ENCODE measurements at places on chromosomes 4 and X.

DNA sequence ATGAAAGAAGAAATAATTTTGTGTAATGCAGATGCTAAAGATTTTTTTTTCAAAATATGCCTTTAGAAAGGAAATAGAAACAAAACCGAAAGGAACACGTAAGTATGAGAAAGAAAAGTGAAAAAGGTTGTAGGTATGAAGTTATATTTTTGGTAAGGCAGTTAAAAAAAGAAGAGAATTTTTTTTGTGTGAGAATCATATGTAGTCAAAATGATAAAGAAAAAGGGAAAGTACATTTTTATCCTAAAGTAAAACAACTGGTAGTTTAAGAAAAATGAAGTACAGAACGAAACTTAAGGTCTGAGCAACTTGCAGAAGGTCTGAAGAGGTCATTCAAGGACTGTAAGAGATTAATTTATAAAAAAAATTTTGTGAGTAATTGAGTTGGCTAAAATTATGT lies 164.0 kb upstream of the TRAM1L1 start:
- no peak for DNase-seq

DNA sequence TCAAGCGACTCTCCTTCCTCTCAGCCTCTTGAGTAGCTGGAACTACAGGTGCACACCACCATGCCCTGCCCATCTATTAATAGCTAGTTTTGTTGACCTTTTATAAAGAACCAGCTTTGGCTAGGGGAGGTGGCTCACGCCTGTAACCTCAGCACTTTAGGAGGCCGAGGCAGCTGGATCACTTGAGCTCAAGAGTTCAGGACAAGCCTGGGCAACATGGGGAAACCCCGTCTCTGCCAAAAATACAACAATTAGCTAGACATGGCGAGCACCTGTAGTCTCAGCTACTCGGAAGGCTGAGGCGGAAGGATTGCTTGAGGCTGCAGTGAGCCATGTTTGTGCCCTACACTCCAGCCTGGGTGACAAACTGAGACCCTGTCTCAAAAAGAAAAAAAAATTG lies 2.7 kb downstream of the TKTL1 start:
- DNase-seq = no peak

DNA sequence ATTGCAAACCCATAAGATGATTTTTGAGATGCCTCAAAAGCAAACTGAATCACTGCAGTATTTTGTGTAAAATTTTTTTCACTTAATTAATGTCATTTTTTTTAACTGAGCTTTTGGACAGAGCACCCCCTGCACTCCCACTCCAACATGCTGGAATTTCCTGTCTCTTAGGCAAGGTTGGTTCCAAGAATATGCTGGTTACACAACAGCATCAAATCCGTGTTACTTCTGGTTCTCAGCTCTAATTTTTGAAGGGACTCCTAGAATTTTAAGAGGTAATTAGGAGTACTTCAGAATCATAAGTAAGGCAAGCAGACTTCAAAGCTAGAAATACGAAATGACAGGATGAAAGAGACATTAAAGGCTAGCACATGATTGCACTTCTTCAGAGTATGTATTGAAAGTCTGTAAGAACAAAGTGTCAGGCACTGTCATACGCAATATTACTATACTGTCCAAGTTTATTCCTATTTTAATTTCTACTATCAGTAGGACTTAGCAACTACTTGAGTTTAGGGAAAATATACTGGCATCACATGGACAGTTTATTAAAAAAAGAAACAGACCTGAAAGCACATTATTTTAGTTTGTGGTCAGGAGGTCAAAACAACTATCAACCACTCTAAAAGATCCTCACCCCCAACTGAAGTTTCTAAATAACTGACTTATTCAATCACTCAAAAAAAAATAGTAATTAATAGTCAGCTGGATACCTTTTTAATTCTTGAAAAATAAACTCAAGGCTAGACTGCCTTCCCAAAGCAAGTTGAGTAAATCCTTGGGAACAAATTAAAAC lies 1.6 kb upstream of the JCHAIN start:
- no peak for DNase-seq

- DNase-seq = no peak
These were observed 97.7 kb upstream of the ACSL4 start for GRCh38 chrX:109830704-109831206.

- no peak for DNase-seq
These were observed 445.2 kb upstream of the ZFP42 start for GRCh38 chr4:187550256-187550950.

- no peak for DNase-seq
These were observed 90.7 kb downstream of the PALLD start for GRCh38 chr4:168587411-168588125.

- DNase-seq = no peak
These were observed 2.0 kb downstream of the CLRN2 start for GRCh38 chr4:17516980-17517379.

DNA sequence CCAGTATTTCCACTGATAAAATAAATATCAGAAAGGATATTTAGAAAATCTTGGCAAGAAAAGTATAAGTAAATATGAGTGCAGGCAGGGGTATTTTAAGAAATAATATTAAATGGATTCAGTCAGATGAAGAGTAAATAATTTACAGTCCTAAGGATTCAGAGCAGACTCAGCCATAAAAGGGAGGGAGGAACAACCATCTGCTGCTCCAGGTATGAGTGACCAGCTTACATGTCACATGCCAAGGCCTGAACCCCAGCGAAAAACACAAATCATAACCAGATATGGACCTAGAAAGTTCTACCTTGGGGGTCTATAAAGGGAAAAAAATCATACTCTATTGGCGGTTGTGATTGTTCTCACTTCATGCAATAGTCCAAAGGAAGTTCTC lies 166.8 kb downstream of the COL4A6 start:
- no peak for DNase-seq

GRCh38 chrX:41351923-41352322 lies 18.0 kb downstream of the DDX3X start:
- no peak for DNase-seq

GRCh38 chrX:96540111-96540631 lies 144.5 kb upstream of the DIAPH2 start:
- DNase-seq = no peak

DNA sequence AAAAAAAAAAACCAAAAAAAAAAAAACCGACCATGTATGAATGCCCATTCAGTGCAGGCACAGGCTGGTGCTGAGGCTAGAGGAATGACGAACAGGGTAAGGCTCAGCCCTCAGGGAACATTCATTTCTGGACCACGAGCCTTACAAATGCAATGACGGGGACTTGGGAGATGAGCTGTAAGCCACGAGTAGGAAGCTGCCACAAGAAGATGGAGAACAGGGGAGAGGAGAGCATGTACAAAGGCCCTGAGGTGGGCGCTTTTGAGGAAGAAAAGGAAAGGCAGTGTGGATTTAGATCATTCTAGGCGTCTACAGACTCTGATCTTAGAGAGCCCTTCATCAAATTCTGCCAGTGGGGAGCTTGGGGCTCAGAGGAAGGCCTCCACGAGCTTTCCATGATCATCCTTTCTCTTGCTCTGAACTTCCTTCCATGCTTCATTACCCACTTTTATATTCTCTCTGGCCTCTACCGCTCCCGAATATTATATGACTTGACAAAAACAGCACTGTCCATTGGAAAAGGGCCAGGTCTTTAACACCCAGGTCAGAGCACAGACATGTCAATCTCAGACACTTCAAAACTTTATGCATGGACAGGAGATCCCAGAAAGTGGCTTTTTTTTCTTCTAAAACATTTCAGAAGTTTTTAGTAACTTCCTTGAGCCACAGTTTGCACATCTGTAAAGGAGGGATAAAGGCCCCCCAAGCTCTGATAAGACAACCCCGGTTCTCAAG lies 3.3 kb upstream of the ZNF518B start:
- DNase-seq = no peak

DNA sequence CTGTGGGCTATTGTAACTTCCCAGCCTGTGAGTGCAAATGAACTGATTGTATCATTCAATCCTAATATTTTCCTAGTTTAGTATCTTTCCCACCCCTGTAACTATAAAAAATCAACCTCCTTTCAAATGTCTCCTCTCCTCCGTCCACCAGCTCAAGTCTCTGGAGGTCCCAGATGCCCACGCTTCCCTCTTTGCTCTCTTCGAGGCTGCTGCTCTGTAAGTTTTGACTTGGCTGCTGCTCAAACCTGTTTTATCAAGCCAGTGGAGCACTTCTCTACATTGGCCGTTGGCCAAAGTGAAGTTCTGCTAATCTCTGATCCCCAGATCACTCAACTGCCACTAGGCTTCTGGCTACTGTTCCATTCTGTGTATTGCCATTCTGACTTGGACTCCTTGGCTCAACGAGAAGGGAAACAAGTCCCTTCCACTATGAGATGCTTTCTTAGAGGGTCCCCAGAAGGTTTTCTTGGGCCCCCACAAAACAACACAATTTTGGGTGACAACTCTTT lies 60.7 kb upstream of the RAPGEF2 start:
- no peak for DNase-seq

DNA sequence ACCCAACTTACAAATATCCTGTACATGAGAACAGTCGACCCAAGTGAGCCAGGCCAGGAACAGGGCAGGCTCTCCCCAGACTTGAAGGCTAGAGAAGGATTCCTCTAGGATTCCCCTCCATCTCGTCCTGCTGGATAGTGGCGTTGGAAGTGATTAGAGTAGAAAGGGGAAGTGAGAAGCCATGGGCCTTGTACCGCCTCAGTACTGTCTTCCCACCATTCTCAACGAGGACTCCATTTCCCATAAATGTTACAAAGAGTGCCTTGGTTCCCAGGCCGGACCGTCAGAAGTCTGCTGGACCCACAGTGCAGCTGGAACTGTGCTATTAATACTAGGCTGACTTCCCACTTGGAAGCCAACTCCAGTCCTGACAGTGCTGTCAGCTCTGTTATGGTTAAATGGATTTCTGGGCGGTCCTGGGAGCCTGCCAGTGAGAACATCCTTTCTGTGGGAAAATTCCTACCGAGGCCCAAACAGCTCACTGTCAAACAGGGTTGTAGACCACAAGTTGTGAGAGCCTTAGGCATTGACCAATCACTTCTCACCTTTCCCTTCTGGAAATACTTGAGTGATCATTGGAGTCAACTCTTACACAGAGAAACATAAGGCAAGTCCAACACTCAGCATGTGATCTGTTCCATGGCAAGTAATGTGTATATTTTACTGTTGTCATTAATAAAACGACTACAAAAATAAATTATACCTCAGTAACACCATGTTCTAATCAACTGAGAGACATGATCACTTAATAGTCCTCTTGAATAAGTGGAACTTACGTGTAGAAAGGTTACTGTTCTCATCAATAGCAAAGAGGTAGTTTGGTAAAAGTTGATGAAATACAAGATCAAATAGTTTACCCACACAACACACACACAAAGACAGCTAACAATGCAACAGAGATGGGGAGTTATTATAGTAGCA lies 58.4 kb downstream of the AMELX start:
- DNase-seq = no peak

- DNase-seq = no peak
These were observed 247.8 kb downstream of the ADGRL3 start for GRCh38 chr4:61447918-61448317.

DNA sequence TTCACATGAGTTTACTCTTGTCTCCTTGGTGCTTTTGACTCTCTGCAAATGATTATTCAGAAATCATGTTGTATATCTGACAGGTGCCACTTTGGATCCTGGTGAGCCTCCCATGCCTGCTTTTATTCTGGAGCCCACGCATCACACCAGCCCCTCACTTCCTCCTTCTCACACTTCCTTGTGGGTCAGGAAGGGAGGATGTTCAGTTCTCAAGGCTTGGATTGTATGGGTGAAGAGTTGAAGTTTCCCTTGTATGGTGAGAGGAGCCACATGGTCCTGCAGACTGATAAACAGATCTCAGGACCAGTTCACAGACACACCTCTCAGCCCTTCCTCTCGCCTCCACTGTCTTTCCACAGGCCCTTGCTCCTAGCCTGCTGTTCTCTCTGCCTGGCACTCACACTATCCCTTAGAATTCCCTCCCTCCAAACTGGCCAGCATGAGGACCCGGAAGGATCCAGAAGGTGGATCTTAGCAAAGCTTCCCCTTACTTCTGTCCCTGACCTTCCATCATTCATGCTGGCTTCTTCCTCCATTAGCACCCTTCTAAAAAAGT lies 92.1 kb downstream of the STK32B start:
- DNase-seq = no peak

DNA sequence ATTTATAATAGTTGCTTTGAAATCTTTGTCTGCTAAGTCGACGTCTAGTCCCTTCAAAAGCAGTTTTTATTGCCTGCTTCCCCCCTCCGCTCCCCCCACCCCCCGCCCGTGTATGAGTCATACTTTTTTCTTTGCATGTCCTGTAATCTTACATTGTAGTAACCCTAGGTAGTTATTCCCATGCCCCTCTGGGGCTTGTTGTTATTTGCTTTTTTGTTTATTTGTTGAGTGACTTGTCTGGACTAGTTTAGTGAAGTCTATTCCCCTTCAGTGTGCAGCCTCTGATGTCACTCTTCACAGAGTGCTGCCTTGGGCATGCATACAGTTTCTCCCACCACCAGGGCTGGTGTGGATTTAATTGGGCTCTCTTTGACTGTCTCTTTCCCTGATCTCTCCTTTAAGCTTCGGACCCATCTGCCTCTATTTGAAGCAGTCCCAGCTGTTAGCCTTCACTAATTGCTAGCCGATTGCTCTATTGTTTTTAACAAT lies 86.2 kb downstream of the PPEF1 start:
- no peak for DNase-seq

GRCh38 chrX:49003696-49004095 lies 1.6 kb upstream of the GRIPAP1 start:
- DNase-seq = no peak

DNA sequence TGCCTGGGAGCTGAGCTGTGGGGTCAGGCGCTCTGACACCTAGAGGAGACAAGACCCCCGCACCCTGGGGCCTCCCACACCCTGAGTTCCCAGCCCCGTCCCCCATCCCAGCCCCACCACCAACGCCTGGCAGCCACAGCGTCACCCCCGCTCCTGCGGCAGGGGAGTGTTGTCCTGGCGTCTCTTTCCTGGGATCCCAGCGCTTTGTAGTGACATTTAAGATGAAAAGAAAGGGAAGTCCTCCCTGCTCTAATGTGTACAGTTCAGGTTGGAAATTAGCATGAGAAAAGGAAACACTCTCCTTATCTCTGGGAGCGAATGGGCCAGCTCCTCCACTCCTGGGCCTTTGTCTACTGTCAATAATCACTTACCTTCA lies 112.1 kb downstream of the FAM53A start:
- DNase-seq = no peak

DNA sequence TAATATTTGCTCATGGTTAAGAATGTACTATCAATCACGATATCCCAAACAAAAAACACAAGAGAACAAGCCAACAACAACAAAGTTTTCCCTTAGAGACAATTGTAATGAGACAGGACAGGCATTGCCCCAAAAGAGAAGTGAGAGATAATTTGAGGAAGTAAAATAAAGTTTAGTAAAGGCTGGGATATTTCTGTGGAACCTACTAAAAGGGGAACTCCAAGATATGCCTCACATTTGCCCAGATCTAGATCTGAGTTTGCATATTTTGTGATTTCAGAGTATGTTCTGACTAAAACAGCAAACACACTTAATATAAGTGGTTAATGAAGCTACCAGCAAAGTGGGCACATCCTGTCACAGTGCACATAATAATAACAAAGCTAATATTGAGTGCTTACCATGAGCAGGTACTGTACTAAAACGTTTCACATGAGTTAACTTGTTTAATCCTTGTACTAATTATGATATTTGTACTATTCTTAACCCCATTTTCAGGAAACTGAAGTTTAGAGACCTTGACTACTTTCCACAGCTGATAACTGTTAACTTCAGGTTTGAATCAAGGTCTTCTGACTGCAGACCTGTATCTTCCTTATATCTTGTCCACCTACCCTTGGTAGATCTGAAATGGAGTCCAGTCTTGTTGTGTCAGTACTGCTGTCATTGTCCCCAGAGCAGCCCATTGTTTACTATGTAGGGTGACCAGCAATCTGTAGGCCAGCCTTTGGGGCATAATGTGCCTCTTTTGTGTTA lies 26.0 kb upstream of the BMP2K start:
- no peak for DNase-seq

GRCh38 chrX:63686878-63687714 lies 97.9 kb downstream of the ARHGEF9 start:
- DNase-seq = no peak
